ENCODE measurements at places on chromosomes 6 and 20.

GRCh38 chr6:149332602-149333265 lies 15.2 kb downstream of the TAB2 start:
- DNase-seq: no peak

DNA sequence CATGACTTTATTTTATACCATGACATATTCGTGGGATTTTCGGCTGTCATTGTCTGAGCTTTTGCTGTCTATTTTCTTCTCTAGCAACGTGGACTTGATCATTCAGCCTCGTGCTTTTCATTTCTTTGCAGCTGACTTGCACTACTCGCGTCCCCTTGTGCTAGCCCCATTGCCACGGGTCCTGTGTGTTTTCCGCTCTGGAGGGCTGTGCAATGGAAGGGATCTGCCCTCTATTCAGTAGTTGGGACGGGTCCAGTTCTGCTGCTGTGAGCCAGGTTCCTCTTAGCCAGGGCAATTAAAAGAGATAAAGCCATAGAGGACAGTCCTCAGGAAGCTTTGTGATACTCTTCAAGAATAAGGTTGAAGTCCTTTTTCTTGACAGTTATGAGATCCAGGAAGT lies 17.6 kb downstream of the NEDD9 start:
- DNase-seq: no peak

- DNase-seq: peak; percentile 19
These were observed 21.7 kb upstream of the BNIP5 start for GRCh38 chr6:36358226-36358915.

DNA sequence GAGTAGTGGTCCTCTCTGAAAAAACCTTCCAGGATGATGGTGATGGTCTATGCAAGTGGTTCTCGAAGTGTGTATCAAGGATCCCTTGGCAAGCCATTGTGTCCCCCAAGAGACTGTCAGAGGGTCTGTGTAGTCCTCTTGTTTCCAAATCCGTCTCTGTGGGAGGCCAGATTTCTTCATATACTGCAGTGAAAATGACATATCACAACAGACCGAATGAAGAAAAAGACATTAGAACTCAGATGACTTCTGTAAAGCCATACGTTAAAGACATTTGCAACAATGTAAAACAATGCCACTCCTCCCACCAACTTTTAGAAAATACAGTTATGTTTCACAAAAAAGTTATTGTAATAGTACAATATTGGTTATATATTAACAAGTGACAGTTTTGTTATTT lies 27.2 kb upstream of the LAMP5 start:
- DNase-seq: no peak

GRCh38 chr6:158910484-158911440 lies 89.2 kb downstream of the RSPH3 start:
- no peak for DNase-seq

DNA sequence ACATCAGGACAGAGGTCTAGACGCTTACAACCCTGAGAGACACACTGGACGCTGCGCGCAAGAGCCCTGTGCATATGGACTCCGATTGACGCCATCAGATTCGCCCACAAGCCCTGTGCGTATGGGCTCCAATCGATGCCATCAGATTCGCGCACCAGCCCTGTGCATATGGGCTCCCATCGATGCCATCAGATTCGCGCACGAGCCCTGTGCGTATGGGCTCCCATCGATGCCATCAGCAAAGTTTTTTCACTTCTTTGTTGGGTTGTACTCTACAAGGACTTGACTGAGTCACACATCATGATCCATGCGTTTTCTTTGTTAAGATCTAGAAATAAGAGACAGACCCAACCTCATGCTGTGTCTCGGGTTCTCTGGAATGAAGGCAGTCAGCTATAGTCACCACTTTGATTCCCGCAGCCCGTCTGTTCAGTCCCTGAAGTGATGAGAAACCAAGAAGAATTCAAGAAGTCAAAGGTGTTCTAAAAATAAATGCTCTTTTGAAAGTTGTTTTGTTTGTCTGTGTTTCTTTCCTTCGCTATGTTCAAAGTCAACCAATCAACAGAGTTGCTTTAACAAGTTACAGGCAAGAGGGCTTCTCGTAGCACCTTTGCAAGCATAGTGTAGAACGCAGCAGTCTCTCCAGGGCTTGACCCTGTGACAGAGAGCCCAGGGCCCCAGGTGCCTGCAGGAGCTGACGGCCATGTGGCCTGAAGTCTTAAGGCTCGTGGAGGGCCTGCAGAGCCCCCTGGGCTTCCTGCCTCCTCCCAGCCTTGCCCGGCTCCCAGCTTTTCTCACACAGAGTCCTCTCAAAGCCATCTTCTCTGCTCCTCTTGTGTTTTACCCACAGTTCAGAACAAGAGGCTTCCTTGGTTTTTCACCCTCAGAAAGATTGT lies 7.9 kb downstream of the RPS6KA2 start:
- no peak for DNase-seq

- DNase-seq: no peak
These were observed 132.5 kb downstream of the UTRN start for GRCh38 chr6:144417681-144418080.

DNA sequence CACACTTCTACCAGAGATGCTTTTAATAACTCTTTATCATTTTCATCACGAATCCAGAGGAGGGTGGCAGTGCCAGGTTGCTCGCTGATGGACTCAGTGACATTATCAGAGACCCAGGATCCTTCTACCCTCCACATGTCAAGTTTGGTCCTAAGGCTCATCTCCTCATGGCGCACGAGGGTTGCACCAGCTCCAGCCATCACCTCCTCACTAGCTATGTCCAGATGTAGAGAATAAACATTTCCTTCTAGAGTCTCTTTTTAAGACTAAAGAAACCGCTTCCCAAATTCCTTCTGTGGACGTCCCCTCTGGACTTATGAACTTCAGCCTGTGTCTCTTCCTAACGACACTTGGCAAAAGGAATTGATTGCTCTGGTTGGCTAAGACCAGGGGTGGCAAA lies 178.7 kb downstream of the BMP7 start:
- DNase-seq: no peak

DNA sequence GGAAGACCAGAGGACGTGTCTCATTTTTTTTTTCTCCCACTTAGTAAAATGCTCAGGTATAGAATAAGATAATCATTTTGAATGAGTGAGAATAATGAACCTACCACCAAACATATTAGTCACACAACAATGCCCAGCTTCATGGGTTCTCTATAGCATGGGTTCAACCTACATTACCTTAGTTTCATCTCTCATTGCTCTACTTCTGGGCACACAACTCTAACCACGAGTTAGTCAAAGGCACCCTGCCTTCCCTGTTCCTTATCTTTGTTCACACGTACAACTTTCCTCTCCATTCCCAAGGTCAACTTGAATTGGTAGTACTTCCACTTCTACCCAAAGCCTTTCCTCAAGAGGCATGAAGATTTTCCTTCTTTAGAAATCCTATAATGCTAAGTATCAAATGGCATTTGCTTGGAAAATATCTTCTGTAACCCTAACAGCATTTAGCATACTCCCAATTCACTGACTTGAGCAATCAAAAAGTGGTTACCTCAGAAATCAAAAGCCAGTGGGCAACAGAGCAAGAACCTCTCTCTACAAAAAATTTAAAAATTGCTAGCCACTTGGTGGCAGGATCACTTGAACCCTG lies 20.9 kb downstream of the DEK start:
- no peak for DNase-seq

DNA sequence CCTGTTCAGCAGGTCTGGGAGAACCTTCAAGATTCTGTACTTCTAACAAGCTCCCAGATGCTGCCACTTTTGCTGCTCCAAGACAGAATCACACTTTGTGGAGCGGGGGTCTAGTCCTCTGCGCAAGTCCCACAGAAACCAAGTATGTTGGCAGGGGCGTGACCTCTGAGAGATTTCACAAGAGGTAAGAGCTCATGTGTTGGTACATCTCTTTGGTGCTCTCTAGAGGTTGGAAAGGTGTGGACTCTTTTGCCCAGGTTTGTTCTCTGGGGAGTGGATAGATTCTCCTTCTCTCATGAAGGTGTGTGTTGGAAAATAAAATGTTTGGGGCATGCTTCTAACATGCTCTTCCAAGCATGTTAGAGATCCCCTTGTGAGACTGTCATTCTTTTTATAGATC lies 340.9 kb upstream of the IRAK1BP1 start:
- DNase-seq: no peak

DNA sequence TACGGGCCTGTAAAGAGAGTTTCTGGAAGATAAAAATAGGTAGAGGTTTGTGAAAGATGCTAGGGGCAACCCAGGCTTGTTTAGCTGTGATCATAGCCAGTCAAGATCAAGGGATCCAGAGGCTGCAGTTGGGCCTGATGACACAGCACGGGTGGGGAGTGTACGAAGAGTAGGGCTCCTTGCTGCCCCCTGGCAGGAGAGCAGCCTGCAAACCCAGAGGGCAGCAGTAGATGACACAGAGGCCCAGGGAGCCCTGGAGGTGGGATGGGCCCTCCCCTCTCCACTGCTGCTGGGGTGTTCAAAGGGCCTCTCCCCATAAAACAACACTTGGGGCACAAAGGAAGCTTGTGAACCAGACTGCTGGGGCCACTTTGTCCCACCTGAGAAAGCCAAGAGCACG lies 47.2 kb downstream of the VEGFA start:
- DNase-seq: no peak

DNA sequence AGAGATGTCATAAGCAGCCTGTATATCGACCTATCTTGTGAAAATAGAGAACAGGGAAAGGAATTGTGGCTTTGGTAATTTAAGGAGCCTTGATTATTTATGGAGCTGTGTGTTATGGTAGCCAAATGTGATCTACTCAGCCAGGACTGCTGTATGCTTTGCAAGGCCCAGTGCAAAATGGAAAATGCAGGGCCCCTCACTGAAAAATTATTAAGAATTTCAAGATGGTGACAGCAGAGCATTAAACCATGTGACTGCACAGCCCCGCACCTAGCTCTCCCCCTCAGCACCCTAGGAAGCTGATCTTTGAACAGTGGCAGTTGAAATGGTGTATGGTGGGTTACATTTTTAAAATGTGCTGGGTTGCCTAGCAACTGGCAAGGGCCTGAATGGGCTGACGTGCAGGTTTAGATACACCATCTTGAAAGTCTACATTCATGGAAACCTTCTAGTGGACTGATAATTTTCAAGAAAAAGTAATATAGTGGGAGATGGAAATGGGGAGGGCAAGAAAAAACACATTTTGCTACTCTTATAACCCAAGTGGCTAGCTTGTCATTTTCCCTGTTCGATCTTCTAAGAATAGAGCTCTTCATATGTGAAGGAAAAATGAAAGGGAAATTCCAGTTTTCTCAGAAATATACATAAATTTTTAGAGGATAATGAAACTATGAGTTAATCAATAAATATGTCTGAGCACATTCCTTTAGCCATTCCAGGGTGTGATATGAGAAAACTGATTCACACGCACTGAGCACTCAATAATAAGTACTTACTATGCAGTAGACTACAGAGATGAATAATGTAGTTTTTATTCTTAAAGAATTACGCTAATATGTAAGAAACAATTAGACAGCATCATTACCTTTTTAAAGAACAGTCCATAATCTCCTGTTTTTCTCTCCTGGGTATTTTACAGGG lies 208.0 kb downstream of the ARHGAP18 start:
- DNase-seq: no peak

GRCh38 chr6:3884007-3884745 lies 35.0 kb downstream of the FAM50B start:
- no peak for DNase-seq

DNA sequence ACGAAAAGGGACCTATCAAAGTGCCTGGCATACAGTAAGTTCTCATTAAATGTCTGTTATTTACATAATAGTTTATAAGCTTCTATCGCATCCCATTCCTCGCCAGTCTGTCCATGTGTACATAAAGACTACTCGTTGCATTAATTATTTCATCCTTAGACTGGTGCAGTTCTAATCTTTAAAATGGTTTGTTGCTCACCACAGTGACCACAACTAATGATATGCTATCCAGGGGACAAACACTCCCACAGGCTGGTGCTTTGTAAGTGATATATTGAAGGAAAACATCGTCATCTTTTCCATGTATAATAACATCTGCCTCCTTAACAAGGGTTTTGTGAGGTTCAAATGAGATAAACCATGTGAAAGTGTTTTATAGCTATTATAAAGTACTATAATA lies 39.0 kb upstream of the HBS1L start:
- DNase-seq: no peak

GRCh38 chr6:16243055-16243454 lies 4.7 kb downstream of the GMPR start:
- DNase-seq: no peak

GRCh38 chr6:134376785-134377184 lies 58.9 kb upstream of the SGK1 start:
- no peak for DNase-seq

DNA sequence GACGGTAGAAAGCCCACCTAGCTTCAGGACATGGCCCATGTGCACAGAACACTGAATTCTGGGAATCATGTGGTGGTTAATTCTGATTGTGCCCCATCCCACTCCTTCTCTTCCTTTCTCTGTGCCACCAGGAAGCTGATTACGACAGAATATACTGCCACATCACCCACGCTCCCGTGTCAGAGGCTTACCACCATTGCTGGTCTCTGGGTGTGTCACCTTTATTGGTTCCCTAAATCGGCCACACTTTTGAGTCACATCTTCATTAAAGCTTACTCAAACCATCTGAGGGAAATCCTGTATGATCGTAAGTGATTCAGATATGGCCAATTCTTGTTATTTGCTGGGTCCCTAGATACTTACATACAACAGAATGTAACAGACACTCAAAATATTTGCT lies 3.1 kb downstream of the TRMT6 start:
- DNase-seq: no peak

- no peak for DNase-seq
These were observed 44.1 kb upstream of the SLC22A1 start for GRCh38 chr6:160077526-160077925.

- DNase-seq: no peak
These were observed 55.9 kb downstream of the YTHDF1 start for GRCh38 chr20:63159826-63160640.

- DNase-seq: no peak
These were observed 1.3 kb upstream of the TAPBP start for GRCh38 chr6:33314943-33315792.

- DNase-seq: no peak
These were observed 84.6 kb downstream of the MAFB start for GRCh38 chr20:40604416-40604815.

- no peak for DNase-seq
These were observed 255.1 kb downstream of the RNGTT start for GRCh38 chr6:88708197-88708744.

DNA sequence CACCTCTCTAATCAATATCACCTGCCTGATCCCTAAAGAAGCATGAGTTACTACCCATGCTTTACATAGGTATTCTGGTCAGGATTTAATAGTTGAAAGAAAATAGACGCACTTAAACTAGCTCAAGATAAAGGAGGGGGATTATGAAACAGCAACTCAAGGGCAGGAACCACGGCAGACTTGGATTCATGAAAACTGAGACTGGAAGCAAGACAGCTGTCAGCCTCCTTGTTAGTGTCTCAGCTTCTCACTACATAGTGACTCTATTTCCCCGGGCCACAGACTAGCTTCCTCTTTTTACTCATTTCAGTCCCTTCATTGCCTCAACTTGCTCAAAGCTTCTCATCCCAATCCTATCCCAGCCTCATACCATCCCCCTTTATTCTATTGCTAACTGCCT lies 4.3 kb upstream of the SH3BGRL2 start:
- no peak for DNase-seq

- no peak for DNase-seq
These were observed 403.9 kb upstream of the SULF2 start for GRCh38 chr20:48189181-48189580.
